ENCODE measurements at places on chromosomes 6 and 20.
A peak's percentile ranks its signal among the peaks of the same experiment; 100 is the strongest.

DNA sequence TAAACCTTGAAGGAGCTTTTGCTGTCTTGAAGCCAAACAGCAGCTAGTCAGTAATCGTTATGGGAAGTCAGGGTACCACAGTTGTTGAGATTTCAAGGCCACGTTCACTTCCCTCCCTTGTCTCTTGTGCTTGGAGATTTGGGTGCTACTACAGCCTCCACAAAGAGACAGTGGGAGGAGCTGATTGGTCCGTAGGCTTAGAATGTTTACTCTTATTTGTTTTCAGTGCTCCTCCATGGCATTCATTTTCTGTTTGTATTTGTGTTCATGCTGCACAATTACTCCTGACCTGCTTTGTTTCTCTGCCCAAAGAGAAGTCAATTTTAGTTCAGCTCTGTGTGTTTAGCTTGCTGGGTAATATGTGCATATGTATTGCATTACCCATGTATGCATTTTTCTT lies 147.7 kb downstream of the PRL start:
- DNase-seq = peak; percentile 58

- no peak for DNase-seq
These were observed 2.2 kb upstream of the SNPH start for GRCh38 chr20:1263853-1264252.

DNA sequence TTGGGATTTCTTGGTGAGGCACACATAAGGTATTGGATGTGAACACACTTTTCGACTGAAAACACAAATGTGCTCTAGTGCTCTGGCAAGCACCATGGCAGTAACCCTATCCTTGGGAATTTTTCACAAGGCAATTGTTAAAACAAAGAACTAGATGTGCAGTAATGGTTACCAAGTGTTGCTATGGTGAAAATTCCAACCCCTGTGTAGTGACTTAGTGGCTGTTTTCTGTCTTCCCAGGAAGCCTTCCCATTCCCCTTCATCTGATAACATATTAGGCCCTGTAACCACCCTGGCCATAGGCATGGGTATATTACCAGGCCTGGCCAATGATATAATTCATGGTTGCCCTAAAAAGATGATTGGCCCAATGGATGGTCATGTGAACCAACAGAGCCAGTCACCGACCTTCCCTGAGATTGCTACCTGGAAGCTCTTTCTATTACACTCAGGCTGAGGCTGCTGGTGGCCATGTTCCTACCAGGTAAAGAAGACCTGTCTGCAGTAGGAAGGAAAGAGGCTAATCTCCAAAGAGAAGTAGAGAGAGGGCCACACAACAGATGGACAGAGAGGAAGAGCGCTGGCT lies 4.1 kb downstream of the C20orf202 start:
- DNase-seq = no peak

DNA sequence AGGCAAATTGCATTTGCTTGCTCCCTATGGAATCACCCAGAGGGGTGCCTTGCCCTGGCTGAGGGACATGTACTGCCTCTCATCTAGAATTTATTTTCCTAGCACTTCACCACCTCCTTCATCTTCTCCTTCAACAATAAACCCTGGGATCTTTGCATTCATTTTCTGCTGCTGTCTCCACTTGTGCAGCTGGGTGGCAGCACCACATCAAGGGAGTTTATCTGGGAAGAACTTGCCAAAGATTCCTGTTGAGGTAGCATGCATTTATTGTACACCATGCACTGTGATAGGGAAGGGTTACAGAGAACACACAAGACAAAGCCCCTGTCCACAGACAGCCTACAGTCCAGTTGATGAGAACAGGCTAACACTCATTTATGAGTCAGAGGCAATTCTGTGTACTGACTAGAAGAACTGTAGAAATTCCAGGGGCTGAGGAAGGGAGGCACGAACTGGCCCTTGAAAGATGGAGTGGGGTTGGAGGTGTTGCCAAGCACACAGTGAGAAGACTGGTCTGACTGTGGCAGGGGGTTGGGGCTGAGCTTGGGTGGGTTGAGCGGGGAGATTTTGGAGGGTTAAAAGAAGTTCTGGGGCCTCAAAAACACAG lies 17.5 kb downstream of the C20orf173 start:
- DNase-seq = peak; percentile 9

DNA sequence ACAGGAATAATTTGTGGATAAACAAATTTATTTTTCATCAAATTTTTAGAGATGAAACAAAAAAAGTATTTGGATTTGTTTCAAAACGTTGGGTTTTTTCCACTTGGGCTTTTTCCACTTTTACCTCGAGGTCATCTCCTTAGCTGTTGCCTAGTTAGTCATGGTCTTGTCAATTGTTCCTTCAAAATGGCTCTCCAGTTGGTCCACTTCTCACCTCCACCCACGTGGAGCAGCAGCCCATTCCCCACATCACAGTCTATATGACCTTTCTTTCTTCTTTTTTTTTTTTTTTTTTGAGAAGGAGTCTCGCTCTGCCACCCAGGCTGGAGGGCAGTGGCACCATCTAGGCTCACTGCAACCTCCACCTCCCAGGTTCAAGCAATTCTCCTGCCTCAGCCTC lies 6.7 kb upstream of the SLC4A11 start:
- DNase-seq = no peak

DNA sequence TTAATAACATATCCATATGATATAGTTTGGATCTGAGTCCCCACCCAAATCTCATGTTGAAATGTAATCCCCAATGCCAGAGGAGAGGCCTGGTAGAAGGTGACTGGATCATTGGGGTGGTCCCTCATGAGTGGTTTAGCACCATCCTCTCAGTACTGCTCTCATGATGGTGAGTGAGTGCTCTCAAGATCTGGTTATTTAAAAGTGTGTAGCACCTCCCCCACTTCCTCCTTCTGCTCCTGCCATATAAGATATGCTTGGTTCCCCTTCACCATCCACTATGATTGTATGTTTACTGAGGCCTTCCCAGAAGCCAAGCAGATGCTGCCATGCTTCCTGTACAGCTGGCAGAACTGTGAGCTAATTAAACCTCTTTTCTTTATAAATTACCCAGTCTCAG lies 22.9 kb downstream of the IRF4 start:
- DNase-seq = no peak

- no peak for DNase-seq
These were observed 582.1 kb upstream of the JAG1 start for GRCh38 chr20:11255860-11256259.

DNA sequence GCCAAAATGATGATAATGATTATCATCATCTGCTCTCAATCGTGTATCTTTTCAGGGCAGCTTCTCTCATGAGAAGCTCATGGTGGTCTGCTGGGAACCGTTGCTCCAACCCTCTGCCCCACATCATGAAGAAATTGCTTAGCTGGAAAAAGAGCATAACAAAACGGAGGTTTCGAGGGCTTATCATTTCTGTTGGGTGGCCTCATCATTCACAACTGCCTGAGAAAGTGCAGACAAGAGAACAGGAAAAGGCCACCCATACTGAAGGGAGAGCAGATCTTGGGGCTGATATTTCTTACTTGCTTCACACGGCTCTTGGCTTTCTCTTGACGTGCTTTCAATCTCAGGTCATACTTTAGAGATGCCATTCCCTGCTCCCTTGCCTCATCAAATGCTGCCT lies 471.6 kb downstream of the CD83 start:
- DNase-seq = no peak

- no peak for DNase-seq
These were observed 17.3 kb downstream of the TRAF3IP2 start for GRCh38 chr6:111588366-111588765.

- DNase-seq = no peak
These were observed 7.2 kb downstream of the CST9 start for GRCh38 chr20:23598481-23598880.

GRCh38 chr6:114288701-114289495 lies 53.9 kb downstream of the HS3ST5 start:
- no peak for DNase-seq

DNA sequence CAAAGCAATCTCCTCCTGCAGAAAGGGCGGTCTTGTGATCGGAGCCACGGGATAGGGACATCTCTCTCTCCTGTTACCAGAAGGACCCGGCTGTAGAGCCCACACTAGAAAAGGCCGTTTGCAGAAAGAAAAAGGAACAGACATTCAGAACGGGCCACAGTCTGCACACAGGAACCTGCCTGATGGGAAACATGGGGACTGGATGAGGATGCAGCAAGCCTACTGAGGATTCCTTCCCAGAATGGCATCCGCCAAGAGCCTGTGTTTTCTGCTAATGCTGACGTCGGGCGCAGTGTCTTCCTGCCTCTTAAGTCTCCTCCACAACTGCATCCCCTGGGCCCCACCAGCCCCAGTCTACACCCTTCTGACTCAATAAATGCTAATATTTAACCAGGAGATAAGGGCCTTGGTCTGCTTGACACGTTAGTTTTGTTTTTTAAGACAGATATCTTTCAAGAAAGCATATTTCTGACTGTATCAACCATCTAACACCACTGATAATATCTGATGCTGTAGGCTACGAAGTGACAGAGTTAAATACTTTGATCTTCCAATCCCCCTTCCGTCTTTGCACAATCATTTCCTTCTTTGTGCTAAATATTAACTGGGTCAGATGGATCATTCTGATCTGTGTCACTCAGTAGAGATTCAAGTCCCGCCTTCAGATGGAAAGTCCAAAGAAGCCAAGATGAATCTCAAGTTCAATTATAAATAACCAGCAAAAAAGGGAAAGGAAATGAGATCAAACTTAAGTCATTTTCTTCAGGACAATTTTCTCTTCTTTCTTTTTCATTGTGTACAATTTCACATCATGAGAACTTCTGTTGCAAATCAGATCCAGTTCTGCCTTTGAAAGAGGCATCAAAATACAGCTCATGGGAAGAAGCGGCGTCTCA lies 20.7 kb downstream of the FAM50B start:
- DNase-seq = no peak

DNA sequence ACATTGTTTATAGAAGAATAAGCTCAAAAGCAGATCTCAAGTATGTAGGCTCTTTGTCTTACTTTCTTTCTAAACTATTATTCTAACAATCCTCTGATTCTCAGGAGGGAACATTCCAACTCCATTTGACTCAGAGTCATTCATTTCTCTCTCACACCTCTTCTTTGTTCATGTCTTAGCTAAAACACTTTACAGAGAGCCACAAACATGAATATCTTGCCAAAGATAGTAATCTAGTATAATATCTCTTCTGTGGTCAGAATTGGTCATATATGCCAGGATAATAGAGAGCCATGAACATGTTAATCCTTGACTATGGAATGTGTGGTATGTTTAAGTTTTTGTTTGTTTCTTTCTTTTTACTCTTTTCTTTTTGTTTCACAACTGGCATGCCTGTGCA lies 456.0 kb upstream of the PTCHD4 start:
- no peak for DNase-seq

DNA sequence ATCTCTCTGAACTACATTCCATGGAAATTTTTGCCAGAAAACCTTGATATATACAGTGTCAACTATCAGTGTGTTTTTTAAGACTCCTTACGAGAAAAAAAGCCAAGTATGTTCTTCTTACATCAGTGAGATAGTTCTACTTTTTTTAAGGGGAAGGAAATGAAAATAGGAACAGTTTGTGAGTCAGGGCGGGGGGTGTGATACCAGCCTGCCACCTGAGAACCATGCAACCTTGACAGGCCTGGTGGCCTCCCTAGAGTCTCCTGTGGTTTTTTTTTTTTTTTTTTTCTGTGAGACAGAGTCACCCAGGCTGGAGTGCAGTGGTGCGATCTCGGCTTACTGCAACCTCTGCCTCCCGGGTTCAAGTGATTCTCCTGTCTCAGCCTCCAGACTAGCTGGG lies 96.3 kb upstream of the GCM1 start:
- no peak for DNase-seq

GRCh38 chr6:16321826-16322225 lies 83.4 kb downstream of the GMPR start:
- DNase-seq = no peak
